Colonic mucosa (tissue), 4 donors: ENCODE measurements at places on chromosomes 4 and X. TPM values are rescaled to one million over a fixed set of nuclear protein-coding genes. Genes with fewer than 3 reads are reported as not detected.

- no peak for DNase-seq
These were observed 284.5 kb upstream of the CTSO start for GRCh38 chr4:156238171-156238570.

DNA sequence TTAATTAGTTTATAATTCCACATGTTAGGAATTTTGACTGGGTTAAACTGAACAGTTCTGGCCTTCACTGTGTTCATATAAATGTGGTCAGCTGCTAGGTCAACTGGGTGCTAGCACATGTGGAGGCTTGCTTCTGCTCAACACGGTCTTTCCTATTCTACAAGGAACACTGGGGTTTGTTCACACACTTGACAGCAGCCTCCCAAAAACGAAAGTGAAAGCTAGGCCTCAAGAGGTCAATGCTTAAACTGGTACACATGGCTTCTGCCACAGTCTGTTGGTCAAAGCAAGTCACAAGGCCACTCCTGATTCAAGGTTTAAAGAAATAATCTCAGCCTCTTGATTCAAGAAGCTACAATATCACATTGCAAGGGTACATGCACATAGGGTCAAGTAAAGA, 126.5 kb downstream of the QDPR start:
- no peak for DNase-seq

DNA sequence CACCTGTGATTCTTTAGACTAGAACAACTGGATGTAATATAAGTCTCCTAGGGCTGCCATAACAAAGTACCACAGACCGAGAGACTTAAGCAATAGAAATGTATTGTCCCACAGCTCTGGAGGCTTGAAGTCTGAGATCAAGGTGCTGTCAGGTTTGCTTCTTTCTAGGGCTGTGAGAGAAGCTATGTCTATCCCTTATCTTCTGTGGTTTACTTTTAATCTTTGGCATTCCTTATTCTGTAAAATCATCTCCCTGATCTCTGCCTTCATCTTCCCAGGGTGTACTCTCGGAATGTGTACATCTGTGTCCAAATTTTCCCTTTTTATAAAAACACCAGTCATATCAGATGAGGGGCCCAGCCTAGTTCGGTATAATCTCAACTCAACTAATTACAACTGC, 10.3 kb upstream of the HOPX start:
- no peak for DNase-seq

DNA sequence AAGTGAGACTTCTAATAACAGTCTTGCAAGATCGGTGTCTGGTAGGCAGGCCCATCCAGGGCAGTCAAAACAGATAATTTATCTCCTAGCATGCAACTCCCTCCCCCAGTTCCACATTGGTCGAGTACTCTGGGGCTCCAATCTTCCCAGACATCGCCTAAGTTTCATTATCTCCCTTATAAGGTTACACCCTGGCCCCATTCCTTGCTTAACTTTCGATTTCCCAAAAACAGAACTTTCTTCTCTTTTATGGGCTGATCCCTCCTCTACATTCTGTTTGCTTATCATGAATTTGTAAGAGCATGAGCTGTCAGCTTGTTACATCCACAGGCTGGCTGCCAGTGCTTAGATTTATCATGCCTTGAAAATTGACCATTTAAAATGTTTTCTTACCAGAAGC, 471.3 kb downstream of the TECRL start:
- DNase-seq, result no peak

DNA sequence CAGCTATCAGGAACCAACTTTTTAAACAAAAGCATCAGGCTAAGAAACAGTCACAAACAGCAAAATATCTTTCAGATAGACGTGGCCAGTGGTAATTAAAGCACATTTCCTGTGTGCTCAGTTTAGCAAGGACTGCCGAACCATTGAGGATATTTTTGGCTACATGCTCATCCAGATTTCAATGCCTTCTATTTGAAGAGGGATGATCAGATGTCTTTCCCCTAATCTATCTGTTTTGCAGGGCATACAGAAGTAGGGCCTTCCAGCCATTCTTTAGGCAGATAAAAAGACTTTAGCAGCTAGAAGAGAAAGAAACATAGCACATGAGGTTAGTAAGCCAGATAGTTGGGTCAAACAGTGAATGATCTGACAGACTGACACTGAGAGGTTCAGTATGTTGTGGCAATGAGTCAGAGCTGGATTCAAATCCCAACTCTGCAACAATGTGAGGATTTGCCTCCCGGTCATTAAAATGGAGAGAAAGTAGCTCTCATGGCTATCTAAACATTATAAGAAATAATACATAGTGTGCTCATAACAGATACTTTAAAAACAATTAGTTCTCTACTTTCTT, 100.0 kb upstream of the PRKG2 start:
- no peak for DNase-seq

PF4V1 gene
- not detected for total RNA-seq

SEPTIN11 gene
- total RNA-seq, result 134 TPM

ERAS gene
- not detected for total RNA-seq

GPR119 gene
- total RNA-seq, result 0.32 TPM
